ENCODE measurements at places on chromosomes 1 and 21. TPM values are rescaled to one million over a fixed set of nuclear protein-coding genes. Genes with fewer than 3 reads are reported as not detected.

The CRNN gene
- not detected for total RNA-seq

The RHD gene
- total RNA-seq = not detected

GRCh38 chr1:1920608-1921458 lies 1.8 kb upstream of the TMEM52 start:
- no peak overlapping the region for H3K27ac ChIP-seq
- H3K4me3 ChIP-seq = no peak overlapping the region
- DNase-seq = no peak
- no peaks in the 10 kb centered on the region for H3K27me3 ChIP-seq
- peaks cover 9% of the 10 kb centered on the region for H3K4me1 ChIP-seq

DNA sequence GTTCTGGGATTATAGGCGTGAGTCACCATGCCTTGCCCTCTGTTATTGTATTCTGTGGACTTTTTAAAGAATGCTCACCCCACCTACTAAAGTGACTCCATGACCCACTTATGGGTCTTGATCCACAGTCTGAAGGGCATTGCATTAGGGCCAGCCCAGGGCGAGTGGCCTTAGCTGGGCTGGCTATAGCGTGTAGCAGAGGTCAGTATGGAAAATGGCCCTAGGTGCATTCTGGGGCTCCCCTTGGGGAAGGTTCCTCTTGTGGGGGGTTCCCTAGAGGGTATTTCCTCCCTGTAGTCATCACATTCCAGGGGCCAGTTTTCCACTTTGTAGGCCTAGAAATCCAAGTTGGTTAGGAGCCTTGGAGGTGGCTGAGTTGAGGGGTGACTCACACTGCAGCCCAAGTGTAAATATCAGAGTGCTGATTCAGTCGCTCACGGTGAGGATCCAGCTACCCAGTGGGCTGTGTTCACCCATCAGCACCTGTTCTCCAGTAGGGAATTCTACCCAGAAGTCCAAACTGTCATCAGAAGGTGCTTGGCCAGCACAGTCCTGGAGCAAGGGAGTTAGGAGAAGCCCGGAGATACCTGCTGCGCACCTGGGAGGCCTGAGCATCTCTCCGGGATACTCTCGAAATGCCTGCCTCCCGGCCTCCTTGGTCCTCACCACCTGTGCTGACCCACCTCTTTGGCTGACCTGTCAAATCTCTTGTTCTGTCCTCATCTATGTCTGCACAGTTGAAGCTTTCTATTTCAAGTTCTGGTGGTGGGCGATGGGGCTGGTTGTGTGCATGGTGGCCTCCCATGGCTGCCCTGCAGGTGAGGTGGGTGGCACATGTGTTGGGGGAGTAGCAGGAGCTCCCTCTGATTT lies 52.2 kb downstream of the NENF start:
- no peak overlapping the region for H3K4me3 ChIP-seq
- H3K27ac ChIP-seq = no peak overlapping the region
- DNase-seq = no peak
- H3K36me3 ChIP-seq = no peaks in the 10 kb centered on the region
- no peaks in the 10 kb centered on the region for H3K27me3 ChIP-seq

- H3K27me3 ChIP-seq = no peaks in the 10 kb centered on the region
- no peaks in the 10 kb centered on the region for H3K36me3 ChIP-seq
- peaks cover 46% of the 10 kb centered on the region for H3K4me1 ChIP-seq
- peak; percentile 82 for DNase-seq
- peak within 1 kb of the TSS; percentile 76 for H3K4me3 ChIP-seq
Measured at GRCh38 chr1:32200226-32201010, at the start of gene CCDC28B. TSS of gene CCDC28B (plus strand) at chr1:32200595. CDS start at chr1:32201936, 1,341 bp downstream.

- H3K27me3 ChIP-seq = no peaks in the 10 kb centered on the region
- no peaks in the 10 kb centered on the region for H3K36me3 ChIP-seq
- H3K4me1 ChIP-seq = no peaks in the 10 kb centered on the region
- H3K27ac ChIP-seq = no peak overlapping the region
Measured at GRCh38 chr21:23452384-23453083, 2154.7 kb downstream of the MRPL39 start.
